Left ventricle myocardium inferior (tissue), 1 donor: ENCODE measurements at places on chromosomes 6 and 20. TPM values are rescaled to one million over a fixed set of nuclear protein-coding genes. Genes with fewer than 3 reads are reported as not detected.

IFNGR1 gene
- total RNA-seq, result 97.6 TPM

SLC22A2 gene
- not detected for total RNA-seq

ZFP57 gene
- total RNA-seq, result not detected

TXLNB gene
- total RNA-seq, result 137 TPM

TREM1 gene
- total RNA-seq, result 0.52 TPM

C6orf15 gene
- total RNA-seq, result not detected

CTCFL gene
- not detected for total RNA-seq

SMLR1 gene
- total RNA-seq, result not detected

BTN1A1 gene
- total RNA-seq, result not detected

TCP11 gene
- total RNA-seq, result not detected

VSTM2L gene
- 50.3 TPM for total RNA-seq

ECT2L gene
- 1.6 TPM for total RNA-seq

RNF217 gene
- 14.1 TPM for total RNA-seq

SLC12A5 gene
- total RNA-seq, result not detected

ZNF165 gene
- 0.55 TPM for total RNA-seq

DNA sequence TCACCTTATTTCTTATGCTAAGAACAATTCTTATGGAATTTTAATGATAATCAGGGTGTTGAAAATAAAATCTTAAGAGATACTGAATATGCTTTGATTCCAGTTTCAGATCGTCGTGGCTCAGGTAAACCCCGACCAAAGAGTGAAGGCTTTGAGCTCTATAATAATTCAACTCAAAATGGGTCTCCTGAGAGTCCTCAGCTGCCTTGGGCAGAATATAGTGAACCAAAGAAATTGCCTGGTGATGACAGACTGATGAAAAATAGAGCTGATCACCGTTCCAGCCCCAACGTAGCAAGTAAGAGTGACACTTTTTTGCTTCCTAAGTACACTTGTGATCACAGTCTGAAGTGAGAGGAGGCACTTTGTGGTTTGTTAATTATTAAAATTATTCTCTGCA lies 50.9 kb upstream of the KIF25 start:
- DNase-seq, result no peak

DNA sequence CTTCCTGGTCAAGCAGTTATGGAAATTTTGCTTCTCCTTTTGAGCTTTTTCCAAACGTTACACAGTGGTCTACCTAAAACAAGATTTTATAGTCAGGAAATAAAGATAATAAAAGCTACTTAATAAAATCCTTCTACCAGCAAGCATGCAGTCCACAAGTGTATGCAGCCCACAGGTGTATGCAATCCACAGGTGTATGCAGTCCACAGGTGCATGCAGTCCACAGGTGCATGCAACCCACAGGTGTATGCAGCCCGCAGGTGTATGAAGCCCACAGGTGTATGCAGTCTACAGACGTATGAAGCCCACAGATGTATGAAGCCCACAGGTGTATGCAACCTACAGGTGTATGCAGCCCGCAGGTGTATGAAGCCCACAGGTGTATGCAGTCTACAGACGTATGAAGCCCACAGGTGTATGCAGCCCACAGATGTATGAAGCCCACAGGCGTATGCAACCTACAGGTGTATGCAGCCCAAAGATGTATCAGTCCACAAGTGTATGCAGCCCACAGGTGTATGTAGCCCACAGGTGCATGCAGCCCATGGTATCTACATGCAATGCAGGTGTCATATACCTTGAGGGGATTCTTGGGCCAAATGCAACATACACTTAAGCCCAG lies 26.4 kb upstream of the OCSTAMP start:
- no peak for DNase-seq

GRCh38 chr20:54017846-54018245 lies 52.5 kb downstream of the BCAS1 start:
- DNase-seq, result no peak

DNA sequence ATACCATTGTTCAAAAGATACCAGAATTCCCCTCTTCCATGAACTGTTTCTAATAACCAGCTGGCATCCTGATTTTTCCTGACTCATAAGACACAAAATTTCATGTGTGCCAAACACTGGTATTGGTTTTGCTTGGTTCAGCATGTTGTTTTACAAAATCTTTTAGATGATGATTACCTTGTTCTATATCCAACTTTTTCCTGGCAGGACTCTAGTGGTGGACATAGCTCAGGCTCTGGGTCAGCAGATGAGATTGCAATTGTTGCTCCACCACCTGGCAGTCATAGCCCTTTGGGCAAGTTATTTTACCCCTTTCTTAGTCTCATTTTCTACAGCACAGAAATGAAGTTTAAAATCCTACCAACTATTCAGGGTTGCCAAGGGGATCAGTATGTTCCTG lies 6.2 kb downstream of the TRIM38 start:
- DNase-seq, result no peak

DNA sequence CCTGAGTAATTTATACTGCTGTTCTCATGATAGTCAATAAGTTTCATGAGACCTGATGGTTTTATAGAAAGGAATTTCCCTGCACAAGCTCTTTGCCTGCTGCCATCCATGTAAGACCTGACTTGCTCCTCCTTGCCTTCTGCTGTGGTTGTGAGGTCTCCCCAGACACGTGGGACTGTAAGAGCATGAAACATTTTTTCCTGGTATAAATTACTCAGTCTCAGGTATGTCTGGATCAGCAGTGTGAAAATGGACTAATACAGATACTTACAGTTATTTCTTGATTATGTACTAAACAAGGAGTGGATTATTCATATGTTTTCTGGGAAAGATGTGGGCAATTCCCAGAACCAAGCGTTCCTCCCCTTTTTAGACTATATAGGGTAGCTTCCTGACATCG lies 1.9 kb upstream of the TRIM38 start:
- DNase-seq, result no peak

DNA sequence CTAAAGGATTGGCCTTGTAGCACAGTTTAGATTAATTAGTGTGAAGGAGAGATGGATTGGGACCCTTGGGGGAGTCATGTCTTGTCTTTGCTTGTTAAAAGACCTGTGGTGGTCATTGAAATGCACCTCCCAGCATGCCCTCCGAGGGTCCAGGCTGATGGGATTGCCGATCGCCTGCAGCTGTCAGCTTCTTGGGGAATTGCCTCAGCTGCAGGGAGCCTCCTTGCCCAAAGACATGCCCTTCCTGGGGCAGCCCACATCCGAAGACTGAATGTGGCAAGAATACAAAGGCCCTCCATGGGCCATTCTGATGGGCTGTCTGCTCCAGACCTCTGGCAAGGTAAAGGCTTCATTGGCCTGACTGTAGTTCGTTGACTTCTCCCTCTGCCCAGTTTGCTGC lies 150.7 kb downstream of the FARS2 start:
- DNase-seq, result no peak

- DNase-seq, result no peak
Measured at GRCh38 chr6:109059571-109060021, 35.0 kb downstream of the SESN1 start.

GRCh38 chr6:13485923-13486562 lies 1.4 kb downstream of the GFOD1 start:
- DNase-seq, result peak; percentile 33

- no peak for DNase-seq
Measured at GRCh38 chr6:87869064-87869905, 167.3 kb upstream of the AKIRIN2 start.

DNA sequence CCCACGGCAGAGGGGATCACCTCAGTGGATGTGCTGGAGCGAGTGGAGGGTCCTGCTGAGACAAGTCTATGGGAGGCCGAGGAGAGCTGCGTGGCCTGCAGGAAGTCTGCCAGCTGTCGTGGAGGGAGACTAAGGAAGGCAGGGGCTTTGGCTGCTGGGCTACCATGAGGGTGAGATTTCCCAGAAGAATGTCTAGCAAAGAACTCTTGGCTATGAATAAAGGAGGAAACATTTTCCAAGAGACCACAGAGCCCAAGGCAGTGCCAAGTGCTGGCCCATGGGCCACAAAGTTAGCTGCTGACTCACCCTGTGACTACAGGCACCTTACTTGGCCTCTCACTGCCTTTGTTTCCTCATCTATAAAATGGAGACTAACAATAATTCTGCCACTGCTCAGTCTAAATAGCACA lies 73.4 kb downstream of the PRDM1 start:
- DNase-seq, result no peak

DNA sequence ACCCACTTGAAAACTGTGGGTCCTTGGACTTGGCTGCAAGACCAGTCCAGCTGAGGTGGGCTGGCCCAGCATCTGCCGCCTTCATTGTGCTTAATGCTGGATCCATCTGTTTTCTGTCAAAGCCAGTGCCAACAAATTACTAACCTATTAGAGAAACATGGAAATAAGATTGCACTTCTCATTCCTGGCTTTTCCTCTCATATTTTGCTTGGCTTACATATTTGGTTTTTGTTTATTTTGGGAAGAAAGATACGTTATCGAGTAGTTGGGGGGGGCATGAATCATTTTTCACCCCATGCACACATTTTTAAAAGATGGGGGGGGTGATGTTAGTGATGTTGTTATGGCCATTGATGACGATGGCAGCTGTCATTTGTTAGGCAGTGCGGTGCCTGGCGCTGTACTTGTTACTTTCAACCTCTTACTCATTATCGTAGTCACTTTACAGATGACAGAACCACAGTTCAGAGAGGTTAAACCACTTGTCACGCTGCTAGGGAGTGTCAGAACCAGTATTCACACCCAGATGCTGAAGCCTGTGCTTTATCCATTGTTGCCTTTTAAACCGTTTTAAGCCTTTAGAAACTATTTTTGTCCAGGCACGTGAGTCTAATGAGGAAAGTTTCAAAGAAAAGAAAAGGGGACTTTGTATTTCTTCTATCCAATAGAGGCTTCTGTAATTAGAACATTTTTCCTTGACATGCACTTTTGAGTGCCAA lies 180.0 kb downstream of the TMEM242 start:
- DNase-seq, result peak; percentile 42

- no peak for DNase-seq
Measured at GRCh38 chr6:159074120-159074684, 29.4 kb upstream of the TAGAP start.

DNA sequence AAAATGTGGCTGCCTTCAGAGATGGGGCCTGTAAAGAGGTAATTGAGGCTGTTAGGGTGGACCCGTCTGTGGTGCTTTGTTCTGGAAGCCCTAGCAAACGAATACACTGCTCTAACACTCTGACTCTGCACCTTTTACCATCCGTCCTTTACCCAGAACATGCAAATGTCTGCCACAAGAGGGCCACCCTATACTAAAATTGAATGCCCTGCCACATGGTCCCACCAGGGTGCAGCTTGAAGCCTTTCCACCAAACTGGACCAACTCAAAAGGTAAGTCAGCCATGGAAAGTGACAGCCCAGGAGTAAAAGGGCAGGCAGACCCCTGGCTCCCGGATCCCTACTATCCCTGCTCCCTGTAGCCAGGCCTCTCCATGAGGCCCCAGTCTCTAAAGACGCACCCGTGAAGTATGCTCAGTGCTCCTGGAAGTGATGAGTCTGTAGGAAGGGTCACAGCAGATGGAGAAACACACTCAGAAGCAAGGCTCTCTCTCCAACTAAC lies 5.8 kb upstream of the BFSP1 start:
- DNase-seq, result peak; percentile 48

DNA sequence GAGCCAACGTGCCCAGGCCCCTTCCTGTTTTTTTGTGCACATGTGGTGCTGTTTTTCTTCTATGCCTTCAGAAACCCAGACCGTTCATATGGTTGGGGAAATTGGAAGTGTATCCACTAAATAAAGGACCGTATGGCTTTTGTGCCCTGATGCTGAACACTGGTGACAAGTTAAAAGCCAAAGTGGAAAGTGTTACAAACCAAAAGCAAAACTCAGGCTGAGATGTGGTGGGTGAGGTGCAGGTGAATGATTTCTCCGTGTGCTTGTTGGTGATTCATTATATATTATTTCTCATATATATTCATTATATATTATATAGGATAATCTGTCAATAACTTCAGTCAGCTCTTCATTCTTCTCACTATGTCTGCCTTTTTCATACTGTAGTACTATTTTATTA lies 148.6 kb downstream of the SOBP start:
- no peak for DNase-seq

- DNase-seq, result no peak
Measured at GRCh38 chr6:32956176-32956575, 3.3 kb upstream of the HLA-DMA start.

DNA sequence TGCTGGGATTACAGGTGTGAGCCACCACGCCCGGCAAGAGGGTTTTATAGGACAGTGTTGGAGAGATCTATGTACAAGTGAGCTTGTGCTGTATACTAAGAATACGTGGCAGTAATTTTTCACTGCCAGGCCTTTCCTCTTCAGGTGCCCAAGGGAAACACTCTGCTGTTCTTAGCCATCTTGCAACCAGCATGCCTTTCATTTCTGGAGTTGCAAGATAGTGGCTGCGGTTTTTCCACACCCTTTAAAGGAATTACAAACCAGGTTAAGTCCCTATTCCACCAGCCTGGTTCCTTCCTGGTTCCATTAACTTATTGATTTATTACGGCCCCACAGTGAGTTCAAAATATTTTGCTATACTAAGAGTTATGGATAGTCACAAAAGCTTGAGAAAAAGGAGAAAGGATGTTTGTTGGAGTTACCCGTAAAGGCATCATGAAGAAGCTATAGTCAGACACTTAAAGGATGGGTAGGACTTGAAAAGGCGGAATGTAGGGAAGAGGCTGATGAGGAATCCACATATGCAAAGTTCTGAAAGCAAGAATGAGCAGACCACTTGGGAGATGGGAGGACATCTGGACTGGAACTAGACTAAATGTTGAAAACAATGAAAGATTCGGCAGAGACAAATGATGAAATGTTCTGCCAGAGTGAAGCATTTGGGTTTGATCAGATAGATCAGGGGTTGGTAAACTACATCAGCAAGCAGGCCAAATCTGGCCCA lies 61.4 kb upstream of the ASIP start:
- no peak for DNase-seq

- no peak for DNase-seq
Measured at GRCh38 chr6:167094436-167094819, 28.5 kb upstream of the CCR6 start.

DNA sequence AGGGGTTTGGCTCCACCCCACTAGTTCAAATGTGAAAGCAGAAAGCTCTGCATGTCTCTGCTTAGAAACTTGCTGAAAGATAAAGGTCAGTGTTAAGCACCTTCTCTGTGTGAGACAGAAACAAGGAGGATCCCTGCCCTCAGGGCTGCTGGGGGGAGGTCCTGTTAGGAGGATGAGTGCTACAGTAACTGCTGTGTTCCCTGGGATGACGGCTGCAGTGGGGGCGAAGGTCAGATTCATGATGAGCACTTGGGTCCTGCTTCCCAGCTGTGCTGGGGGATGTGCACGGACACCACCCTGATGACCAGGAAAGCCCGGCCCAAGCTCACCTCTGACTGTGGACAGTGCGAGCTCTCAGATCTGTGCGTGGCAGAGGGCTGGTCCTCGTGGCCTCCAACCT lies 252.6 kb downstream of the DLL1 start:
- no peak for DNase-seq

- DNase-seq, result peak; percentile 67
Measured at GRCh38 chr6:30647242-30648116, 546 bp downstream of the C6orf136 start.

- peak; percentile 79 for DNase-seq
Measured at GRCh38 chr20:12575352-12576095, 433.2 kb upstream of the SPTLC3 start.

DNA sequence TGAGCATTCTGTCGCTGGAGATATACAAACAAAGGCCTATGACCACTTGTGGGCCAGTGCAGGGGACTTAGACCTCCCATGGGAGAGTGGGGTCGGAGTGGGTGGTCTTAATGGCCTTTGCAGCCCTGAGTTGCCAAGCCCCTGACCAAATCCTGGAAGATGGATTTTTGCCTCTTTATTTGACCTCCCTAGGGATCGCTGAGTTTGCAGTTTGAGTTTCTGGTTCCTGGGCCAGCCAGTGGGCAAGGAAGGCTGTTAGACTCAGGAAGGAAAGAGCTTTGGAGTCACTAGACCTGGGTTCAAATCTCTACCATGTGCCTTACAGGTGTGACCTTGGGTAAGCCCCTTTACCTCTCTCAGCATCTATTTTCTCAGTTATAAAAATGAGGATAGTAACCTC lies 94.1 kb downstream of the CD40 start:
- no peak for DNase-seq
